ENCODE measurements at places on chromosomes 16 and 17. TPM values are rescaled to one million over a fixed set of nuclear protein-coding genes. Genes with fewer than 3 reads are reported as not detected.

ZP2 gene
- not detected for total RNA-seq

MPHOSPH6 gene
- 16.8 TPM for total RNA-seq

TM4SF5 gene
- 0.61 TPM for total RNA-seq

WNK4 gene
- 8.6 TPM for total RNA-seq

CDC6 gene
- total RNA-seq = 39.8 TPM

GRAPL gene
- not detected for total RNA-seq

YPEL3 gene
- total RNA-seq = 16.2 TPM

GRCh38 chr17:34850023-34850422 is 111.2 kb downstream of the CCT6B start:
- no peak for DNase-seq

GRCh38 chr17:1727876-1728630 is 3.5 kb downstream of the WDR81 start:
- DNase-seq = no peak

- DNase-seq = no peak
Measured at GRCh38 chr17:2905696-2906501, 109.7 kb downstream of the RAP1GAP2 start.

- no peak for DNase-seq
Measured at GRCh38 chr17:3475812-3476610, at the start of gene ASPA. ASPA (plus strand) TSS chr17:3475997; CDS start chr17:3476160, 163 bp downstream.

DNA sequence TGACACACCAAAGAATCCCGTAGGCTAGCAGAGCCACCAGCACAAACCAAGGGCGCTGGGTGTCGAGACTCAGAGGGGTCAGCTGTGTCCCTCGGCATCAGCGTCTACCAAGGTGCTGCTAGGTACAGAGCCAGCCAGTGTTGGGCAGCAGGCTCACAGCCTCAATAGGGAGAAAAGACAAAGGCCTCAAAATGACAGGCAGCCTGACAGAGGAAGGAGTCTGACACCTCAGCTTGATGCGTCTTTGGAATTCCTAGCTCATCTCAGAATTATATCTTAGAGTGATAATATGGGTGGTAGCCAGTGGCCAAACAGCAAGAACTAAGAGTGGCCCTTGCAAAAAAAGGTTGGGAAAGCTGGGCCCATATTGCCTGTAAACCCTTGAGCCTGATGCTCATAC is 45.9 kb downstream of the HS3ST3B1 start:
- no peak for DNase-seq

DNA sequence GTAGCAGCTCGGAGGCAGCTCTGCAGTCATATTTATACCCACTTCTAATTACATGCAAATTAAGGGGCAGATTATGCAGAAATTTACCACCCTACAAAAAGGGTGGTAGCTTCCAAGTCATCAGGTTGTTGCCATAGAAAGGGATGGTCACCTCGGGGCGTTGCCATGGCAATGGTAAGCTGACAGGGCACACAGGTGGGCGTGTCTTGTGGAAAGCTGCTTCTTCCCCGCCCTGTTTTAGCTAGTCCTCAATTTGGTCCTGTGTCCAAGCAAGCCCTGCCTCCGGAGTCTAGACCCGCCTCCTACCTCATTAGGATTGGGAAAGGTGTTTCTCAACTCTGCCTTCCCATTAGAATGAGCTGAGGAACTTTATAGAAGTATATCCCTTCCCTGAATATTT is 98.7 kb downstream of the HS3ST2 start:
- no peak for DNase-seq

GRCh38 chr17:67365738-67366192 is 612 bp downstream of the PSMD12 start:
- DNase-seq = no peak

- DNase-seq = no peak
Measured at GRCh38 chr17:44374306-44375195, 10.9 kb upstream of the FAM171A2 start.

GRCh38 chr17:51435641-51436091 is 175.3 kb downstream of the UTP18 start:
- peak; percentile 92 for DNase-seq

- peak; percentile 89 for DNase-seq
Measured at GRCh38 chr17:40499551-40500189, 1.8 kb downstream of the TNS4 start.

DNA sequence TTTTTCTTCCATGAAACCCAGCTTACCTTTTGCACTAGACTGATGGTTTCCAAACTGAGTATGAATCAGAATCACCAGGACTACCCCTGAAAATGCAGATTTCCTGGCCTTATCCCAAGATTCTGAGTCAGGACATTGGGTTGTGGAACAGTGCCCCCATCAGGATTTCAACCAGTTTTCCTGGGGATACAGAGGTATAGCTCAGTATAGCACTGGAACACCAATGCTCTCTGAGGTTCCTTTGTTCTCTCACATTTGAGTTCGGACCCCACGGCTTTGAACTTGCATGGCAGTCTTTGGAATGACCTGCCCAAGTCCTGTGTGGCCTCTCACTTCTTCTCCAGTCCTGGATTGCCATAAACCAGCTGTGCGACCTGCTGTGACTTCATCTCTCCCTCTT is 12.8 kb upstream of the CCL8 start:
- DNase-seq = peak; percentile 4

DNA sequence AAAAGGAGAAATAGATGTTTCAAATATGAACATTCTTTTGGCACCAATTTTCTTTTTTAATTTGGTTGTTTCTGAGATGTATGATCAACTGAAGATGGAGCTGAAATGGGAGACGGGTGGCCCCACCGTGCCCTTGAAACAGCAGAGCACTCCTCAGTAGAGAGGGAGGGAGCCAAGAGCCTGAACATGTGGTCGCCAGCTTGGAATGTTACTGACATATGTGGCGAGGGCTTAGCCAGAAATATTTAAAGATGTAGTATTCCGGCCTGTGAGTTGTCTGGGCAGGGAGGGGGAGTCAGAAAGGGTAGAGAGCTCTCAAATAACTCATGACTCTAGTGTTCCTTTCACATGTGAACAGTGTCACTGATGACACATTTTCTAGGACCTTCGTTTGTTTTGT is 13.3 kb upstream of the MRC2 start:
- no peak for DNase-seq

DNA sequence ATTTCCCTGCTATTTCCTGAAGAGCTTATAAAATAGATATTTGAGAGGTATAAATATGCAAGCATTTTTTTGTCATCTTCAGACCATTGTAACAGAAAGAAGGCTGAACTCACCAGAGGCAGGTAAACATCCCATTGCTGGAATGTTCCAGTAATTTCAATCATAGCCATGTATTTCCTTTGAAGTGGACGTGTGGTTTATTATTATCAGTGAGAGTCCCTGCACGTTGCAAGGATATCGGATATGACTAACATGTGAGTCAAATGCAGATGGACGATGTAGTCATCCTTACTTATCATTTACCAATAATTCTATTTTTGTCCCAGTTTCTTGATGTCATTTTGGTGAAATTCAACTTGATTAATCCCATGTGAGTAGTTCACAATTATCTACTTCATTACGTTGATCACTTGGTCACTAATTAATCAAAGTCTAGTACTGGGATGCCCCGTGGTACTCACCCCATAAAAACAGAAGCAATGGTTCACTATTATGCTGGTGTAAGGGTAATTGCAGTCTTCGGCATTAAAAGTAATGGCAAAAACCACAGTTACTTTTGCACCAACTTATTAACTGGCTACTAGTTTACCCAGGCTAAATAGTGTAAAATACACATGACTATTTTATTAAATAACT is 89.5 kb downstream of the VAT1L start:
- DNase-seq = no peak

- no peak for DNase-seq
Measured at GRCh38 chr16:64305663-64306062, 816.2 kb downstream of the CDH11 start.
